ENCODE measurements at places on chromosomes 11 and 22.

- no peak for DNase-seq
Observed at GRCh38 chr11:59164028-59164427, 7.9 kb upstream of the DTX4 start.

- DNase-seq, result no peak
Observed at GRCh38 chr22:20135265-20135664, 3.7 kb downstream of the ZDHHC8 start.

- DNase-seq, result no peak
Observed at GRCh38 chr11:35250192-35250591, 111.2 kb downstream of the CD44 start.

GRCh38 chr11:69317401-69318092, 23.6 kb downstream of the MYEOV start:
- DNase-seq, result no peak

- DNase-seq, result no peak
Observed at GRCh38 chr11:97028836-97029406, 639.1 kb downstream of the JRKL start.

DNA sequence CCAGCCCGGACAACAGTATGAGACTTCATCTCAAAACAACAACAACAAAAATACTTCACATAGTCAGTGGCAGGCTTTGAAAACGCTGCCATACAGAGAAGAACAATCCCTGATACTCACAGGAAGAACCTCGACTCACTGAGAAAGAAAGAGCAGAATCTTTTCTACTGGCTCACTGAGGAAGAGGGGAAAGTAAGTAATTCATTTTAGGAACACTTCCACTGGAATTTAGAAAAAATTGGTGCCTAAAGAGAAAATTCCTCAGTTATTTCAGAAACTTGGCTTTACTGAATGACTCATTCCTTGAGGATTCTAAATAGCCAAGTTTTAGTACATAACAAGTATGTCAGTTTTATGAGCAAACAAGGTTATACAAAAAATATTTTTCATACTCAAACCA, 12.3 kb downstream of the NARS2 start:
- no peak for DNase-seq

DNA sequence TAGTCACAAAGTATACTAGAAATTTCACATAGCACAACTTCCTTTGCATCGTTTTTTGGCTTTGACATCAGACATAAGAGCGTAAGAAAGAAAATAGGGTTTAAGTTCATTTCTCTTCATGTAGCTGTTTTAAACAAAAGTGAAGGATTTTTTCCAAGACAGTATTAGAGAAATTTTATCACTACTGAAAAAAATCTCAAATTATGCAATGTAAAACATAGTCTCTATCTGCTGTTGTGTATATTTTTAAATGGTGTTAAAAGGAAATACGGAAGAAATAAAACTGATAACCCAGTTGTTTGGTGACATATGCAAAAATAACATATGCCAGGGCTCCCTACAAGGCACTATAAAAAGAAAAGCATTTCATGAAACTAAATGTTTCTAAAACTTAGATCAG, 1449.4 kb downstream of the LRRC4C start:
- DNase-seq, result no peak

DNA sequence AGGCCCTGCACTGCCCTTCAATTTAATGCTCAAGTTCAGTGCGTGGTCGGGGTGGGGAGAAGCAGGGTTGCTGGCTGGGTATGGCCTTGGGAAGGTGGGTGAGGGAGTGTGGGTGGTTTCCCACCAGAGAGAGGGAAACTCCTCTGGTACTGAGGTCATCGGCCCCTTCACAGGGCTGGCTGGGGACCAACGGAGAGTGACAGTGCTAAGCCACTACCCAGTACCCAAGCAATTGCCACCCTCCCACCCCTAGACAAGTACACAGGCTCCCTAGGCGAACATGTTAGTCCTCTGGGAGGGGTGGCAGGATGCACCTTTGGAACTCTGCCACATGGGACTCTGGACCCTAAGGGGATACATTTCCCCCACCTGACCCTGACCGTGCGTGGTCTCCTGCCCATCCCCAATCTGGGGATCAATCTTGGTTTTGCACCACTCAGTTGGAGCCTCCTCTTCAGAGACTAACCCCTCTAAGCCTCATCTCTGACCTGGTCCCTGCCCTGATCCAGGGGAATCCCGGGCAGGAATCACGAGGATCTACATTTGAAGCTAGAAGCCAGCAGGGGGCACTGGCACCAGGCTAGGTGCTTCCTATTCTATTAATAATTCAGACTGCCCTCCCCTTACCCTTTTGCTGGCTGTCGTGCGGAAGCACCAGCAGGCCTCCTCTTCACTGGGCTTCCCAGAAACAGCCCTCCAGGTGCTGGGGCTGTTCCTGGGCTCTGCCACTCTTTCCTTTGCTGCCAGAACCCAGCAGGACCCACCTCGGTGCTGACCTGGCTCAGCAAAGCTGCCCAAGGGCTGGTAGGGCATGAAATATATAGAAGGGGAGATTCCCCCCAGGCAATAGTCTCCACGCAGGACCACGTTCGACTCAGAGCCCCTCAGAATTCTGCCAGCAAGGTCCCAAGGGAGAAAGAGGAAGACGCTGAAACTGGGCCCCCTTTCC, 377.7 kb downstream of the TENM4 start:
- DNase-seq, result no peak

- no peak for DNase-seq
Observed at GRCh38 chr11:35688023-35688422, 25.4 kb downstream of the TRIM44 start.

GRCh38 chr22:39089928-39090327, 7.1 kb upstream of the APOBEC3H start:
- DNase-seq, result no peak

GRCh38 chr11:123180166-123180565, 14.9 kb downstream of the CLMP start:
- DNase-seq, result no peak

DNA sequence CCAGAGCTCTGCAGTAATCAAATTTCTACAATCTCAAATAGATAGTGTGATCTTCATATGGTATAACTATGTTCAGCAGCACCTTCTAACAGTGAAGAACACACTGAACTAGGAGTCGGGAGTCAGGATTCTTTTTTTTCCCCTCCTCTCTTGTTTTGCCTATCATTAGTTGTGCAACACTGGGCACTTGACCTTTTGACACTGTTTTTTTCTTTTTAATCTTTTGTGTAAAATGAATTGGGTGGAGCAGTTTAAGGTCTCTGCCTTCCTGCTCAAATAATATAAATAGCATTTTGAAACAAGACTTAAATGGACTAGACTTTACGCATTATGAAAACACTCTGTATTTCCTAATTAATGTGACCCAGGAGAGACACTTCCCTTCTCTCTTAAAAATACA, 39.7 kb downstream of the CTSC start:
- no peak for DNase-seq

- no peak for DNase-seq
Observed at GRCh38 chr22:45907378-45907777, 69.6 kb downstream of the WNT7B start.

DNA sequence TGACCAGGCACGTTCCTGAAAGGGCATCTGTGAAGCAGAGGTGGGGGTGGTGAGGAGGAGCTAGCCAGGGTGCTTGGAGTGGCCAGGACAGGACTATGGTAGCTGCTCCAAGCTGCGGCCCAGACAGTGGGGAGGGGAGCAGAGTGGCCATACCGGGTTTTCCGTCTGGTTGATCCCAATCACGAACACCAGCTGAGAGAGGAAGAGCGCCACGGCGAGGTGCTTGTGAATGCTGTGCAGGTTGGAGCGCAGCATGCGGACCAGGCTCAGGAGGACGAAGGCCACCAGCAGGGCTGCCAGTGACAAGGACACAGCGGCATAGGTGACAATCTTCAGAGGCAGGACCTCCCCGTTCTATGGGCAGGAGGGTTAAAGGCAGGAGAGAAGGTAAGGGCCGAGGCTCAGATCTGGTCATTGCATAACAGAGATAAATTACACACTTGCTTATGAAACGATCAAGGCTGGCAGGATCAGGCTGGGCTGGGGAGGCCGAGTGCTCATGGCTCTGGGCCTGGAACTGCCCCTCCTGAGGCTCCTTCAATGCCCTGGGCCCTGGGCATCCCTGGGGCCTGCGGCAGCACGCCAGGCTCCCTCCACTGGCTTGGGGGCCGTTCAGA, 41.5 kb downstream of the TRMU start:
- DNase-seq, result no peak

DNA sequence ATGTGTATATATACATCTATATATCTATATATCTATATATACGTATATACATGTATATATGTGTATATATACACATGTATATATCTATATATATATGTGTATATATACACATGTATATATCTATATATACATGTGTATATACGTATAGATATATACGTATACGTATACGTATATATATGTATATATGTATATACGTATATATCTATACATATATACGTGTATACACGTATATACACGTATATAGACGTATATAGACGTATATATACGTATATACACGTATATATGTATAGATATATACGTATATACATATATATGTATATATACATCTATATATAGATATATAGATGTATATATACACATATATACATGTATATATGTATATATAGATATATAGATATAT, 25.1 kb upstream of the CAPRIN1 start:
- no peak for DNase-seq

GRCh38 chr11:132909021-132909606, 623.2 kb downstream of the OPCML start:
- DNase-seq, result no peak

DNA sequence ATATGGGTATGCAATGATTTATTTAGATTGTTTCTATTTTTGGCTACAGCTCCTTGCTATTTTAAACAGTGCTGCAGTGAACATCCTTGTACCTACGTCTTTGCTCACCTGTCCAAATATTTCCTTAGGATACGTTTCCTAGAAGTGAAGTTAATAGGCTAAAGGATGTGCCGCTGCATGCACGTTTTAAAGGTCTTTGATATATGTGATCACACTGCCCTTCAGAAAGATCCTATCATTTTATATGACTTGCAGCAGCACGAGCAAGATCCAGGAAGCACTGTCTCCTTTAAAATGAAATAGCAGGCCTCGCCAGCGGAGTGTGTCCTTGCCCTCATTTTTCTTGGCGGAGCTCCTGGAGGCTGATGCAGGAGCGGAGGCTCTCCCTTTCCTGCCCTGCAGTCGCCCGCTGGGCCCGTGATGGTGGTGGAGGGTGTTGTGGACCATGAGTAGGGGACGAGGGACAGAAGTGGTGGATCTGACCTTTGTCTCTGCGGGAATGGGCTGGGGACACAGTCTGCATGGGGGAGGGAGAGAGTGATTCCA, 19.4 kb downstream of the RPS6KA4 start:
- DNase-seq, result no peak

- no peak for DNase-seq
Observed at GRCh38 chr11:84909740-84910139, 717.4 kb downstream of the DLG2 start.

DNA sequence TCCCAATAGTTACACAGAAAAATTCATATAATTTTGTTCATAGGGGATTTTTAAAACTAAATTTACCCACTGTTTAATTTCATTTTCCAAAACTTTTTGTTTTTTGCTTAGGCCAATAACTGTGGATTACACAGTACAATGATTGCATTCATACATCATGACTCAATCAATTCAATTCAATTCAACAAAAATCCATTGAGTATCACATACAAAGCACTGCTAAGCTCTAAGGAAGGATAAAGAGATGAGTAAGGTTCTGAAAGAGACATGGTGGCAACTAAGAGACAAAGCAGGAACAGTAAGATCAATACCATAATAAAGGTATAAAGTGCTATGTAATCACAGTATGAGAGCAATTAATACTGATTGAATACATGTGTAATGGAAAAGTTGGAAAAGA, 9.4 kb upstream of the LAYN start:
- DNase-seq, result no peak

GRCh38 chr11:74691755-74692154, 39.5 kb downstream of the CHRDL2 start:
- DNase-seq, result no peak

DNA sequence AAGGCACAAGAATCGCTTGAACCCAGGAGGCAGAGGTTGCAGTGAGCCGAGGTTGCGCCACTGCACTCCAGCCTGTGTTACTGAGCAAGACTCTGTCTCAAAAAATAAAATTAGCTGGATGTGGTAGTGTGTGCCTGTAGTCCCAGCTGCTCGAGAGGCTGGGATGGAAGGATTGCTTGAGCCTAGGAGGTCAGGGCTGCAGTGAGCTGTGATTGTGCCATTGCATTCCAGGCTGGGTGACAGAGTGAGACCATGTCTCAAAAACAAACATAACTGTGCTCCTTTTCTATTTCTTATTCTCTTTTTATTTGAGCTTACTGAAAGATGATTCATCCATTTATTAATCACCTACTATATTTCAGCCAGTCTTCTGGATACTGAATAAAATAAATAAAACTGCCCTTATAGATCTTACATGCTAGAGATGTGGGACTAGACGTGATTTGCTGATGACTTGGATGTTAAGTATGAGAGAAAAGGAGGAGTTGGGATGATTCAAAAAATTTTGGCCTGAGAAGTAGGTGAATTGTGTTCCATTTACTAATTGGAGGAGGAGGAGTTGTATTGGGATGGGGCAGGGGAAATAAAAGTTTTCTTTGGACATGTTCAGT, 18.0 kb downstream of the PAAF1 start:
- DNase-seq, result no peak

DNA sequence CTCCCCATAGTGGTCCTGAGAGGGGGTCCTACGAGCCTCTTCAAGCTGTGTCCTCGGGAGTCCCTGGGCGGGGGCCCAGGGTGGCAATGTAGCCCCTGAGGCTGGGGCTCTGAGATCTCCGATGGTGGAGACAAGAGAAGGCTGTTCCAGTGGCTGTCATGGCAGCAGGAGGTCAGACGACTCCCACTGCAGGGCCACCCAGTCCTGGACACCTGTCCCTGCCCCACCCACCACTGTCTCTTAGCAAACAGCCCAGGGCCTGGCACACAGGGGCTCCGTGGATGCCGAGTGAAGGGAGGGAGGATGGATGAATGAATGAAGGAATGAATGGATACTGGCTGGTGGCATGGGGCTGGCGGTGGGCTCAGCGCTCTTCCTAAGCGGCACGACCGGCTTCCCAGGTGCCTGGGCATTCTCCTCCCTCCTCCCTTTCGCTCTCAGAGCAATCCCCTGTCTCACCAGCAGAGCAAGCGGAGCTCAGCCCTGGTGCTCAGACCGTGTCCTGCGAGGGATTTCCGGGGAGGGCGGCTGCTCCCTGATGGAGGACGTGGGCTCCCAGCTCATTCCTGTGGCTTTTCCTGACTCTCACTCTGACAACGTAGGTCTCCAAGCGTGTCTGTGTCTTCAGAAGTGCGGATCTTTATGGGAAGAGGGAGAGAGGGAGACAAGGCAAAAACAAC, 1272.6 kb downstream of the BRD1 start:
- DNase-seq, result no peak

Measured in activated CD4-positive, alpha-beta T cell treated with anti-CD3 and anti-CD28 coated beads, Interleukin-2, amount 50 U/mL, for 1 hour (primary cell).